ENCODE measurements at places on chromosomes 12 and 14.
A peak's percentile ranks its signal among the peaks of the same experiment; 100 is the strongest.

DNA sequence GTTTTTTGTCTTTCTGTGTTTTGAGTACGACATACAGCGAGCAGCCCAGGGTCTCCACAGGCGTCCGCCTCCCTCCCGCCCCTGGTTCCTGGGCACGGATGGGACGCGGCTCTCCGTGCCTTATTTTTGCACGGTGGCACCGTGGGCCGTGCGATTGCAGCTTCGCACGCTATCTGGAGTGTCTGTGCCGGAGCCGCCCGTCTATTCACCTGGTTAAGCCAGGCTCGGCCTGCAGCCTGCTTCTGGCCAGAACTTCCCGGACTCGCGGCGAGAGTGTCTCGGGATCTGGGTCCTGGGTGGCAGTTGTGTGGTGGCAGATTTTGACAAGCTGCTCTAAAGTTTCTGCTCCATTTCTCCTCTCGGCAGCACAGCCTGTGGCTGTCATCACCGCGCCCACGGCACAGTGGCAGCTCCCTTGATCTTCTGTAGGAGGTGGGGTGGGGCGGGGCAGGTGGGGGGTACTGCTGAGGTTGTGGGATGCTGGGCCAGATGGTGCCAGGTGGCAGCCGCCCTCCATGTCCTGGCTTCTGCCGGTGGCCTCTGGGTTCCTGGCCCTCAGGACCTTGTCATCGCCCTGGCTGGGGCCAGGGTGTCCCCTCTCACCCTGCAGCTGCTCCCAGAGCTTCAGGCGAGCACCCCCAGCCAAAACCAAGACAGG is 2.9 kb downstream of the MMP17 start:
- peak; percentile 6 for DNase-seq

GRCh38 chr14:43855556-43855955 is 651.5 kb downstream of the FSCB start:
- no peak for DNase-seq

DNA sequence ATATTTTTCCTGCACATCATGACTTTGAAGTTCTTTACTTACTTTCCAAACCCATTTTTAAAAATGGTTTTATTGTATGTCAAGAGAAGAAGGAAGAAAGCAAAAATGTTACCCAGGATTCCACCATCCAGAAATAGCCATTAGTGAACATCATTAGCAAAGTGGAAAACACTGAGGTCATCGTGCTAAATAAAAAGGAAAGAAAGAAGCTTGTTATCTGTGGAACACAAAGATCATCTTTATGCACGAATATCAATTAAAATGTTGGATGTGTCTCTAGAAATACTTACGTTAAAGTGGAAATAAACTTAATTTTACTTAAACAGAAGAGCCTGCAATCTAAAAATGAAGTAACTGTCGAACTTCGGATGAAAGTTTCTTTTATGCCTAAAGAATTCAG is 27.3 kb downstream of the SFSWAP start:
- no peak for DNase-seq

DNA sequence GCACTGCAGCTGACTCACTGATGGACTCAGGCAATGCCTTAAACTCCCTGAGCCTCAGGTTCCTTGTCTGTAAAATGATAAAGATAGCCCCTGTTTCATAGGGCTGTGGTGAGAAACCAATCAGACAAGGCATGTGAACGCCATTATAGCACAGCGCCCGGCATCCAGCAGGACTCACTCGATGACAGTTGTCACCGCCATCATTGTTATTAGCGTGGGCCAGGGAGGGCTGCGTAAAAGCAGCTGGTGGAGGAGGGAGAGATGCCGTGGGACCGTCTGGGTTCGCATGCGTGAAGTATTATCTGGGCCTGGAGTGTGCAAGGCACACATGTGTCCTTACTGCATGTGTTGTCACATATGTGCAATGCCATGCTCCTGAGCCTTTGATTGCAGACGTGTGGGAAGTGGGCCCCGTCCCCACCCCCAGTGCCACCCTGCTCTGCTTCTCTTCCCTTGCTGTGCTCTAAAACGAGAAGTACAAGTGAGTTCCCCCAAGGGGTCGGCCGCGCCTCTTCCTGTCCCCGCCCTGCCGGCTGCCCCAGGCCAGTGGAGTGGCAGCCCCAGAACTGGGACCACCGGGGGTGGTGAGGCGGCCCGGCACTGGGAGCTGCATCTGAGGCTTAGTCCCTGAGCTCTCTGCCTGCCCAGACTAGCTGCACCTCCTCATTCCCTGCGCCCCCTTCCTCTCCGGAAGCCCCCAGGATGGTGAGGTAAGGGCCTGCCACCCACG is at the start of gene PTPN6:
Gene PTPN6, plus strand, starts transcription at position 546 of the 730 bp plus-strand sequence. Its CDS starts 157 bp downstream, at position 703.
- no peak for DNase-seq

DNA sequence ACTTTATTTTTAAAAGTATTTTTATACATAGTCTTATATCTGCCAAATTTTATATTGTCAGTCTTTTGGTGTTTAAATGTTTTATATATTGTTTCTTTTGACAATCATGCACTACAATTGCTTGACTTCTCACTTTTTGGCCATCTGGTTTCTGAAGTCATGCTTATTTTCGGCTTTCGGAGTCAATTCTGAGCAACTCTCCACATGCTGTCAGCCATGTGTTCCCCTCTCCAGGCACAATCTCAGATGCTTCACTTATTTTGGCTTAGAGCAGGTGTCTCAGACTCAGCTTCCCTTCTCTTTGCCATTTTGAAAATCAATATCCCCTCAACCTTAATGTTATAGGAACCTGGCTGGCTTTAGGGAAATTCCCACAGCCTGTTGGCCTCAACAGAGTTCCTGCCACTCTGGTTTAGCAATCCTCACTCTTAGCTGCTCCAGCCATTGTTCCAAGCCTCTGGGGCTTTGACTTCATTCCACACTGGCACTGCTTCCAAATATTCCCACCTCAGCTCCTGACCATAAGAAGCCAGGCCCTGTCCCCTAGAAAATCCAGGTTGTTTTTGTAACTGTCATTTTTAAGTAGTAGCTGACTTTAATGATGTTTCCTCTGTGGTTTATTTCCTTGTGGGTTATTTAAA is 125.5 kb upstream of the FAR2 start:
- DNase-seq, result no peak

- no peak for DNase-seq
Measured at GRCh38 chr12:105995961-105996431, 142.8 kb downstream of the NUAK1 start.

- no peak for DNase-seq
Measured at GRCh38 chr14:50667684-50667995, 466 bp downstream of the SAV1 start.
